Fibroblast of lung (primary cell): ENCODE measurements at places on chromosomes 11 and 22.

GRCh38 chr11:107851704-107852310 is 6.8 kb downstream of the SLC35F2 start:
- H3K4me1 ChIP-seq = no peaks in the 10 kb centered on the region
- H3K27ac ChIP-seq = no peak overlapping the region
- H3K4me3 ChIP-seq = no peak overlapping the region
- H3K27me3 ChIP-seq = no peaks in the 10 kb centered on the region
- H3K36me3 ChIP-seq = no peaks in the 10 kb centered on the region

DNA sequence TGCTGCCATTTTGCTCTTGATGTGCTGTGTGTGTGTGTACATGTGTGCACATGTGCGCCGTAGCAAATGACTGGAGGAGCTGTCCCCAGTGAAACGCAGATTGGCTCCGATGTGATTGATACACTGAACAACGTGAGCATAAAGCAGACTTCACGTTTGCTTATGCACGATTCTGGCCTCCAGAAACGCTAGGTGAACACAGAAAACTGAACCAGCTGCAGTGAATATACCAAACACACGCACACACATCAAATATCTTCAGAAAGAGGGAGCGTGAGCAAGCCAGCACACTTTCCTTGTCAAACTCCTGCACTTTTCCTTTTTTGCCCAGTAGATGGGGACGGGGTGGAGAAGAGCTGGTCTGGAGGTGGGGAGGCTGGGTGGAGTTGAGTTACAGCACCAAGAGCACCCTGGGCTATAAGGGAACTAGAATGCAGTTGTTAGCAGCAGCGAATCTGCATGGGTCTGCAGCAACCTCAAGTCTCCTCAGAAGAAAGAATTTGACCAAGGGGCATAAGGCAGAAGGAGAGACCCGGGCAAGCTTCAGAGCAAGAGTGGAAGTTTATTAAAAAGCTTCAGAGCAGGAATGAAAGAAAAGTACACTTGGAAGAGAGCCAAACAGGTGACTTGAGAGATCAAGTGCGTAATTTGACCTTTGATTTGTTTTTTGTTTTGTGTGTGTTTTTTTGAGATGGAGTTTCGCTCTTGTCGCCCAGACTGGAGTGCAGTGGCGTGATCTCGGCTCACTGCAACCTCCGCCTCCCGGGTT is 77.8 kb upstream of the CADM1 start:
- no peaks in the 10 kb centered on the region for H3K36me3 ChIP-seq
- peak; percentile 37 for DNase-seq
- H3K27me3 ChIP-seq = no peaks in the 10 kb centered on the region
- H3K4me1 ChIP-seq = no peaks in the 10 kb centered on the region
- no peak overlapping the region for H3K27ac ChIP-seq
- H3K4me3 ChIP-seq = no peak overlapping the region

DNA sequence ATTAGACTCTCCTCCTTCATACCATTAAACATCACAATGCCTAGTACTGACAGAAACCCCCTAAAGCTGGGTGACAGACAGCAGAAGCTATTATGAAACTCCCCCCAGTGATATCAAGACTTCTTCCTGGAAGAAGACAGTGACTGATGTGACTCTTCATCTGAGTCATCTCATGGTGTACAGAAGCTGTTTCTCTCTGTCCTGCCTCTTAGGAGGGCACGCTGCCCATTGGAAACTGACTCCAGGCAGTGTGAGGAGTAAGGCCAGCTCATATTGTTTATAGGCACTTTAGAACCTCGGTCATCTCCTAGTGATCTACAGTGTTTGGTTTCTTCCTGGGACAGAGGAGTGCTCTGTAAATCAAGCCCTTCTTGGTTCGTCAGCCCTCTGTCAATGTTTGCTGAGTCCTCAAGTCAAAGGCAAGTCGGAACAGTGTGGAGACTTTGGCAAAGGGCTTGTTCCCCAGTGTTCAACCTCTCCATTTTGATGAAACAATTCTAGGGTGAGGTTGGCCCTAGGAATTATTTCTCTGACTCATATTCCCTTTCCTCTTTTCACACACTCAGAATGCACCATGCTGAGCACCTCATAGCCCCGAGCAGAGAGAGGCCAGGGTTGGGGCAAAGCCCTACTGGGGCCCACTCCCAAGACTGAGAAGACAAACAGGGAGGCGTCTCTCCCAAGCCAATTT is 172.5 kb upstream of the TMEM45B start:
- peaks cover 5% of the 10 kb centered on the region for H3K4me1 ChIP-seq
- H3K4me3 ChIP-seq = no peak overlapping the region
- no peak overlapping the region for H3K27ac ChIP-seq
- H3K36me3 ChIP-seq = no peaks in the 10 kb centered on the region
- peak; percentile 68 for DNase-seq
- H3K27me3 ChIP-seq = no peaks in the 10 kb centered on the region

DNA sequence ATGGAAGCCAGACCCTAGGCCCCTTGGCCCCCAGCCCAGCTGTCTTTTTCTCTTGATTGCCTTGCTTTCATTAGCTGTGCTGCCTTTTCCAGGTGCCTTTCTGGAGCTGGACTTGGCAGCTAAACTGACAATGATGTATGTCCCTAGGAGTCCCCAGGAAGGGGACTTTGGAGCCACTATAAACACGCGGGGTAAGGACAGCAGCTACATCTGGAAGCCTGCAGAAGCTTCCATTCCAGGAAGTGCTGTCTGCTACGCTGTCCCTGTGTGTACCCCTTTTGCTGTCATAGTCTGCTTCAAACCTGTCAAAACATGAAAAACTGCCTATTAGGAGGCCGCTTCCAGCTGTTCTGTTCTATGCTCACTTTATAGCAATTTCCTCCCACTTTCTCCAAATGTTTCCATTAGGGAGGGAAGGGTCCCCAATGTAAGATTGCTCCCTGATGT is 153.3 kb upstream of the RAG2 start:
- no peak for DNase-seq
- H3K4me1 ChIP-seq = no peaks in the 10 kb centered on the region
- H3K4me3 ChIP-seq = no peak overlapping the region
- no peaks in the 10 kb centered on the region for H3K27me3 ChIP-seq

DNA sequence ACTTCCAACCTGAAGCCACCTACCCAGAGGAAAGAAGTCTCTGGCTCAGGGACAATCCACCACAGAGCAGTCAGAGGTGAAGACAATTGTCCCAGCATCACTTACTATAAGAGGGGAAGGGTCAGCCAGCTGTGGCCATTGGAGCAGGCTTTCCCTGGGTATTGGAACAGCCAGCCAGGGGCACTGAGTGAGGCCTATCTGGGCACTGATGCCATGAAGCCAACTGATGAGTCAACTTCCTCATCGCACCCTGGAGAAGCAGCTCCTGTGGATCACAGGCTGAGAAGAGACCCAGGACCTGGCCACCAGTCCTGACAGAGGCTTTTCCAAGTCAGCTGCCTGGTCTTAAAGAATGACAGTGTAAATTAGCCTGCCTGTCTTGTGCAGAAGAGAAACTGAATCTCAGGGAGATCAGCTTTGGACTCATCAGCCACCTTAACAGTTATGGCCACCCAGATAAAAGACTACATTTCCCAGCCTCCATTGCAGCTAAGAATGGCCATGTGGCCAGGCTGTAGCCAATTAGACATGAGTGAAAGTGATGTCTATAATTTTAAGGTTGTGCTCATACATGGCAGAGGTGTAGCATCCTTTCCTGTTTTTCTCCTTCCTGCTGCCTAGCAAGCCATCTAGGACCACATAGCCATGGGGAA is 19.0 kb downstream of the CHST1 start:
- H3K27me3 ChIP-seq = no peaks in the 10 kb centered on the region
- no peak for DNase-seq
- no peaks in the 10 kb centered on the region for H3K4me1 ChIP-seq
- no peak overlapping the region for H3K4me3 ChIP-seq

- DNase-seq = no peak
- no peaks in the 10 kb centered on the region for H3K4me1 ChIP-seq
- H3K27me3 ChIP-seq = no peaks in the 10 kb centered on the region
- H3K27ac ChIP-seq = no peak overlapping the region
Measured at GRCh38 chr11:92841719-92842118, 127.7 kb upstream of the MTNR1B start.

- no peak overlapping the region for H3K4me3 ChIP-seq
- no peaks in the 10 kb centered on the region for H3K36me3 ChIP-seq
- no peaks in the 10 kb centered on the region for H3K27me3 ChIP-seq
- DNase-seq = no peak
- no peak overlapping the region for H3K27ac ChIP-seq
Measured at GRCh38 chr11:116110802-116111201, 606.6 kb upstream of the CADM1 start.

DNA sequence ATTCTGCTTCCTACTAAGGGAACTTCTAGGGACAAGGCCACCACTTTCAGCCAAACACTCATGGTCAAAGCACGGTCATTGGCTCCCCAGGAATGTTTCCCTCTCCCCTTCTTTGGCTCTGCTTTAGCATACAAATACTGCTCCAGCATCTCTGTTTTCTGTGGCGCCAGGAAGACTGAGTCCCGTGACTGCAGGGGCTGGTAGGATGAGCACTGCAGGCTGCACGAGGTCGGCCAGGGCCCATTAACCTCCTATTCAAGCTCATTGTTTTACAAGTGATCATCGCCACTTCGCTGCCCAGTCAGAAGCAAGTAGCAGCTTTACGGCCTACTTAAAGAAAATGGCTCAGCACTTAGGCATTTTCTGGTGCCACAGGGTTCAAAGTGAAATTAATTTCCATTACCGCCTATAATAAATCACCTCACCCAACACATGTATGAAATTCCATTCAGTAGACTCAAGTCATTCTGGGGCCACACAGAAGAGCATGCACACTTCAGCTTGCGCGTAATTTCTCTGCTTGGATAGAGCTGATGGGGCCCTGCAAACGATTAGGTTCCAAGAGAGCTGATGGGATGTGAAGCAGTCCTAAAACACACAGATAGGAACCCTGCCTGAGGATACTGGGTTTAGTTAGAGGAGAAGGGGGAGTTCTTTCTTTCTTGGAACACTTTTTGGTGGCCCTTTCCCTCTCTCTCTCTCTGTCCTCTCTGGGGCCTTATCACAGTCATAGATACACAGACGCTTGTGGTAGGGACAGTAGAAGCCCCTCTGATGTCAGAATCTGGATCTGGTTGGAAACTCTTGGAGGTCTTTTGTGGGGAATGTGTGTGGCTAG is 173.7 kb downstream of the KIF18A start:
- no peak overlapping the region for H3K4me3 ChIP-seq
- H3K4me1 ChIP-seq = no peaks in the 10 kb centered on the region
- no peaks in the 10 kb centered on the region for H3K36me3 ChIP-seq
- peak; percentile 93 for DNase-seq
- peak overlapping the region; percentile 83 for H3K27ac ChIP-seq

DNA sequence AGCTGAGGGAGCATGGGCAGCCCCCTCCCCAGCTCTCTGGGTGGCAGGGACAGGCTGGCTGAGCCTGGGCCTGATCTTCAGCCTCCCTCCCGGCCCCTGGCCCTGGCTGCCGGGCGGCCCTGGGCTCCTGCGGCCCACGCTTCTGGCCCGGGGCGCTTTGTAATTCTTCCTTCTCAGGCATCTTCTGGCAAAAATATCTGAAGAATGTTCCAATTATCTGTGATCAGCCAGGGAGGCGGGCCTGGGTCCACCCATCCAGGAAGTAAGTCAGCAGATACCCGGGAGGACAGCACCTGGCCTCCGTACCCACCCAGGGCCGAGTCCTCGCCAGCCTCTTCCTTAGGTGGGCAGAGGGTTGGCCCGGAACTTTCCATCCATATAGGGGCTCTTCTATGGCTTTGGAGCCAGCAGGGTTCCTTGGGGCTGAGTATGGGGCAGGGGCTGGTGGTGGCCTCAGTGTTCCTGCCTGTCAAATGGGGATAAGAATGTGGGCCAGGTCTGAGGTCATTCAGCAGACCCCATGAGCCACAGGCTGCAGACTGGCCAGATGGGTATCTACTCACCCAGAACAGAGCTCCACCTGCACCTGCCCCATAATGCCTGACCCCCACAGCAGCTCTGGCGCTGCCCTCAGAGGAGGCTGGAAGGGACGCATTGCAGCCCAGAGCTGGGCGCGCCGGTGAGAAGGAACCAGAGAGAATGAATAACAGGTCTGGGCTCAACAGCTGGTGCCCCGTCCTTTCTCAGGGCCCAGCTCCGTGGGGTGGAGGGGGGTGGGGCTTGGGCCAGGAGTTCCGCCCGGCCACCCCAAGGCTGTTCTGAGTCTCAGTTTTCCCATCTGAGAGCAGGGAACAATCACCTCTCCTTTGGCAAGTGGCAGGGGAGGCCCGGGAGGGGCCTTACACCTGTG is 16.2 kb downstream of the WNT7B start:
- H3K27ac ChIP-seq = no peak overlapping the region
- peaks cover 7% of the 10 kb centered on the region for H3K27me3 ChIP-seq
- no peaks in the 10 kb centered on the region for H3K36me3 ChIP-seq
- DNase-seq = no peak
- no peak overlapping the region for H3K4me3 ChIP-seq

GRCh38 chr22:42907404-42908373 is 50.6 kb upstream of the ARFGAP3 start:
- no peak for DNase-seq
- no peak overlapping the region for H3K27ac ChIP-seq
- H3K36me3 ChIP-seq = peaks cover 3% of the 10 kb centered on the region
- H3K4me1 ChIP-seq = peaks cover 8% of the 10 kb centered on the region

DNA sequence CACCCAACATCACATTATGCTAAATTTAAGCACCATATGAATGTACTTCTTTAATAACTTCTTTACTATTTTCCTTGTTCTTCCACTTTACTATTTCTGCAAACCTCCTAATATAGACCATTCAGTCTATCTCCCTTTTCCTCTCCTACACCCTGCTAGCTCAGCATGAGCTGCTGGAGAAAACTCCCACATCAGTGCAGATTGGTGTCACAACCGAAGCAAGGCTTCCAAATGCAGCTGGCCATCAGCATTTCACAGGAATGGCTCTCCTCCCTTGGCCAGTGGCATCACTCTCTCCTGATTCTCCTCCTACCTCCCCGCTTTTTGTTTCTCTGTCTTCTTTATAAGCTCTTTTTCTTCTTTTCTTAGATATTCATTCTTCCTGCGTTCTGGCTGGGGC is 118.7 kb upstream of the ZC3H12C start:
- H3K4me1 ChIP-seq = no peaks in the 10 kb centered on the region
- no peaks in the 10 kb centered on the region for H3K36me3 ChIP-seq
- no peaks in the 10 kb centered on the region for H3K27me3 ChIP-seq

- no peak overlapping the region for H3K4me3 ChIP-seq
- H3K36me3 ChIP-seq = no peaks in the 10 kb centered on the region
- no peak overlapping the region for H3K27ac ChIP-seq
Measured at GRCh38 chr11:78048561-78048960, 15.1 kb upstream of the THRSP start.

DNA sequence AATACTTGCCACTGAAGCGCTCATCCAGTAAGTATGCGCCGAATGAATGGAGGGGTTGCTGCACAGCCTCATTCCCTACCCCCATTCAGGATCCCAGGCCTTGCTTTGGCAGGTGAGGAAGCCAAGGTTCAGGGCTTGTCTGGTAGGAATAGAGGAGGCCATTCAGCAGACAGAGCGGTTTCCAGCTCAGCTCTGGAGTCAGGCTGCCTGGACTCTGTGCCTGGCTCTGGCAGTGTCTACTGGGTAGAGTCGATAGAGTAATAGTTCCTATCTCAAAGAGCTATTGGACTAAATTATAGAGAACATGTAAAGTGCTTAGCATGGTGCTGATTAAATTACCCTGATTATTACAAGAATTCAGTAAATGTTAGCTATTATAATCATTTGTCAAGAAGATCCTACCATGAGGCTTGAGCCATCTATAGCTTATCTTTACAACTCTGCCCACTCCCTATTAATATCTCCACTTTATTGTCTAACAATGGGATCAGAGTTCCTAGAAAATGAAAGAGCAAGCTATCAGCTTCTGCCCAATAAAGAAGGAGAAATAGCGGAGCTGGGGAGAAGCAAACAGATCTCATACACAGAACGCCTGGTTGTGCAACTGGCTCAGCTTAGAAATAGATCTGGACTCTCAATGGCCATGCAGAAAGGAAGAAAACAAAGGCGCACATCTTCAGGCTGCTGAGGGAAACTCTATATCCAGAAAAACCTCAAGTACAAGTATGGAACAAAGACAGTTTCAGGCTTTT is 6.6 kb upstream of the SNX32 start:
- no peak for DNase-seq
- no peaks in the 10 kb centered on the region for H3K36me3 ChIP-seq
